ENCODE measurements at places on chromosomes 2 and 18.

- DNase-seq = no peak
Measured at GRCh38 chr2:68784915-68785314, 50.3 kb downstream of the ARHGAP25 start.

DNA sequence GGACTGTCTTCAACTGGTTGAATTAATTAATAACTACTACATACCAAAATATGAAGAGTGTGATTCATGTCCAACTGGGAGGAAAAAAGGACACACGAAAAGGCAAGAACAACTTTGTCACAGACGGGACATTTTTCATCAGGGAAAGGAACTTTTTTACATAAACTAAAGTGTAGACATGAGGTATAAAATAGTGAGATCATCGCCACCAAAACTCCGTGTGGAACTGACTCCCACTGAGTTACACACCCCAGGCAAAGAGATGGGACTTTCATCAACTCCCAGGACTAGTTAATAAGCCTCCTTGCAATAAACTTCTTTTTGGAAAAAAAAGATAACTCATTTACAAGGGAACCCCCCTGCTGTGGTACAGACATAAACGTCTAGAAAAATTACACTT is 12.9 kb upstream of the NMI start:
- DNase-seq = no peak

- DNase-seq = no peak
Measured at GRCh38 chr18:44789710-44790109, 109.0 kb downstream of the SETBP1 start.

GRCh38 chr18:10775026-10775425 is 249.2 kb downstream of the NAPG start:
- no peak for DNase-seq

- DNase-seq = no peak
Measured at GRCh38 chr2:457262-457661, 169.4 kb upstream of the ALKAL2 start.

DNA sequence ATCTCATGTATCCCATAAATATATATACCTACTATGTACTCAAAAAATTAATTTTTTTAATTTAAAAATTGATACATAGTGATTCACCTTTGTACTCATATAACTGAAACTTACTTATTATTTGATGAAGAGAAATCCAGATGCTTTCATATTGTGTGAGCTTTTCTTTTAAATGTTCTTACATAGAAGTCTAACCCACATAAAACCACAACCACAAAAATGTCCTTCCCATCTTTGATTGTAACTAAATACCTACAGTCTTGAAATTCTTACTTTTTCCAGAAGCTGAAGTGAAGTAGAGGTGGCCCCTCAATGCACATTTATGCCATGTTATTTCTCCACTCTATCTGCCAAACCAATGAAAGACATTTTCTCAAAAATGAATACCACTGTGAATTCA is 117.9 kb upstream of the COL5A2 start:
- no peak for DNase-seq

GRCh38 chr2:159094173-159094737 is 125.8 kb downstream of the TANC1 start:
- no peak for DNase-seq

DNA sequence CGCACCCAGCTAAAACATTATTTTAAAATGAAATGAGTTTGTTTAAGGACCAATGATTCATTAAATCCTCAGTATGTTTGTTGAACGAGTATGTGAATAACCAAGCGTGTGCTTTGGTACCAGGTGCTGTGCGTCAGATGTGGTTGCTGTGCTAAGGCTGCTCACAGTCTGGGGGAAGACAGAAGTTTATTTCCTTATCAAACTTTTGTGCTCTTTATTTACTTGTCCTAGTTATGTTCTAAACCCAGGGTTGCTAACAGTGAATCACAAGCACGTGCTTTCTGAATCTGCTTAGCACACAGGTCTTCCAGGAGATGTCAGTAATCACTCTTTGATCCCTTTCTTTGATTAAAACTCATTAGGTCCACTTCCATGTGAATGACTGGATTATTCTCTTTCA is 37.0 kb downstream of the RAPGEF4 start:
- no peak for DNase-seq

DNA sequence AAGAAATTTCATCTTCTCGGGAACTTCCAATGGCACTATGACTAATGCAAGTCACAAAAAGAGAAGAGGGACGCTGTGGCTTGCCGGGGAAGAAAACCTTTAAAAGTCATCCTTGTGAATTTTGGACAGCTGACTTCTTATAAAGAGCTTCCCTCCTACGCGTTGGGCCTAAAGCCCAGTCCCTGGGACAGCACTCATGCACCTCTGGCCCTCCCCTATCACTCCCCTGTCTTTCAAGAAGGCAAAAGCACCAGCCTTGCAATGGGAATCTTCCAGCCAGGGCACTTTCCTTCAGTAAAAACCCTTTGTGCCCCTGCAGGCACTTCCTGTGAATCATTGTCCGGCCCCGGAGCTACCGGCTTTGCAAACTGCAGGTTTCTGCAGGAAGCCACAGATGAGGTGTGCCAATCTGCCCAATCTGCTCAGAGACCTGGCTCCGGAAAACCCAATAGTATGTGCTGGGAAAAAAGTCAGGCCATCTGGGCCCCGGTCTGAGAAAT is 7.1 kb downstream of the MREG start:
- DNase-seq = no peak

- no peak for DNase-seq
Measured at GRCh38 chr18:69759046-69759445, 188.6 kb downstream of the CD226 start.
